ENCODE measurements at places on chromosomes 1 and 21.

DNA sequence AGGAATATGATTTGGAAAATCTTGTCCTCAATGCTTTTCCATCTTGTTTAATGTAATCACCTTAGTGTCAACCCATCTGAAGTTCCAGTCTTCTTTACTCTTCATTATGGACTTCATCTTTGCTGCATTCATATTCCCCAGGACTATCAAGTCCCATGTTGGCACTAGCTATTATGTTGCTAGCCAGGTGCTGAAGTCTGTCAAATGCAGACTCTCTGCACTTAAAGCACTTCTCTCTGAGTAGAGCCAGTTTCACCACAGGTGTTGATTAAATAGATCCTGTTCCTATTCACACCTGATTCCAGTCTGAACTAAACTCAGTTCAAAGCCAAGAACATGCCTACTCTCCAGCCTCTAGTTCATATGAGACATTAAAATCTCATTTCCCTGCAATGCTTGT, 75.0 kb upstream of the PKN2 start:
- DNase-seq: no peak

DNA sequence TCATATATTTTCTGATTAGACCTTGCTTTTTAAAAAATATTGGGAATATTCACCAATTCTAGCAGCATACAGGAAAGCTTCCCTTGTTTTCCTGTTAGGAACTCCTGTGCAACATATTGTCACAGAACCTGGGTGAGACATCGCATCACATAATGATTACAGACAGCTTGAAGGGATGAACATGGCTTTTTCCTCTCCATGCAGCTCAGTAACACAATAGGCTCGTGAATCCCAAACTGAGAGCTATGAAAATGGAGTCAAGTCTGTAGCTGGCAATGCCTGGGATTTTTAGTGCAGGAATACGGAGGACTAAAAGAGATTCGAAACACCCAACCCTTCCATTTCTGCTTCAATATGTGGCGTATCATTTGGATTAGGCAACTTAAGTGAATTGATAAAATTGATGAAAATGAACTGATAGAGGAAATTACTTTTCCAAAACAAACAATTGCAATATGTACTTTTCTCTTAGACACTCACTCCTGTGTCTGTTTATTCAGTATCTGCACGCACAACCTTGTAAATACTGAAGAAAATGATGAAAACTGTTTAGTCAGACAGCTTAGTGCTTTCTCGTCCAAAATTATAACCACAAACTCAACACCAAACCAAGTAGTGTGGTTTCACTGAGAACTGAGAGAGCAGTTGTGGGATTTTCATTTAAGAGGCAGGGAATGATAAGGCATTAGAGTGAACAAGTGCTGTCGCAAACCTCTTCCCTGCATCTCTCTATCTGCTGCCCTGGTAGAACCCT, 250.4 kb downstream of the PTBP2 start:
- no peak for DNase-seq

DNA sequence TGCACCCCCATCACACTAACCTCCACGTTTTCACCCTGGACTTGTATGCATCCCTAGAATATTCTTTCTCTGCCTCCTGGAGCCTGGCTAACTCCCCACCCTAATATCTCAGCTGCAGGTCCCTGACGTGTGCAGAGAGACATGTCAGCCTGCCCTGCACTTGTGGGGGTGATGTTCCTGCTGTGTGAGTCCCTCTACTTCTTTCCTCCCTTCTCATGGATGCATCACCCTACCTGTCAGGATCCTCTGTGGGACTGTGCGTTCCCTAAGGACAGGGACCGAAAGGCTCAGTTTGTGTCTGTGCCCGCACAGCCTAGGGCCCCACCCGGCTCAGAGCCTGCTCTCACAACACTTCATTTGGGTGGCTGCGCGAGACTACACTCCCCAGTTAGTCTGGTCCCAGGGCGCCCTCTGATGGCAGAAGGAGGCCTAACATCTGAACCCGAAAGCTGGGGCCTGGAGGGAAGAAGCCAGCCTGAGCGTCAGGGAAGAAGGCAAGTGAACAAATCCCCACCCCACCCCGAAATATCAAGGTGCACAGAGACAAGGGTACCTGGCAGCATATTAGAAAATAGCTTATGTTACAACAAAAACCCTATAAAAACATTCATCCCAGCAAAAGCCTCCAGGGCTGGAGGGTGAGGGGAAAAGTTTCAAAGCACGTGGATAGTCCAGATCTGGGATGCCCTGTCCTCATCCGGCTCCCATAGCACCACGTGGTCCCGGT, 3.7 kb downstream of the CD52 start:
- peak; percentile 40 for DNase-seq

GRCh38 chr1:44720281-44720680, 10.7 kb downstream of the RNU5D-1 start:
- DNase-seq: no peak

DNA sequence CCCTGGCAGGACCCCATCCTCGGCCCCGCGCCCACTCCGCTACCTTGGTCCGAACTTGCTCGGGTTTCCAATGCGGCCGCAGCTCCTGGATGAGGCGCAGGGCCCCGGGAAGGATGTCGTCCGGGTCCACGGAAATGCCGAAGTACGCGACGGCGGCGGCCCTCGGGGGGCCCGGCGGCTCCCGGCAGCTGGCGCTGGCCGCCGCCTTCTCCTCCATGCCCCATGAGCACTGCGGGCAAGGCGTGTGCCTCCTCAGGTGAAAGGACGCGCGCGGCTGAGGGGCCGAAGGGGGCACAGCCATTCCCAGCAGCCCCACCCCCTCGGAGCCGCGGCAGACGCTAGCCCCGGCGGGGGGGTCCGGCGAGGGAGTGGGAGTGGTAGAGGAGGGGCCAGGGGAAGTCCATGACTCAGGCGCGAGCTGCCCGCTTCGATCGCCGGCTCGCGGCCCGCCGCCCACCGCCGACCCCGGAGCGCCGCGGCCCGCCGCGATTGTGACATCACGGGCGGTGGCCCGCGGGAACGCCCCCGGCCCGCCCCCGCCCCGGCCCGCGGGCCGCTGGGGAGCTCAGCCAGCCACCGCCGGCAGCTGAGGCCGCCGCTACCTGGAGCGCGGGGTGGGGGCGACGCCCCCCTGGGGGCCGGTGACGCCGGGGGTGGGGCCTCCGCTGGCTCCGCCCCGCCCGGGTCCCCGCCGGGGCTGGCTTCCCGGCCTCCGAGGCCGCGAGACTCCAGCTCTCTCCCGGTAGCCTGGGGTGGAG, at the start of gene ETNK2:
TSS of gene ETNK2 (minus strand) at position 493 of the 758 bp plus-strand sequence. CDS start at position 301, 192 bp downstream.
- no peak for DNase-seq

- no peak for DNase-seq
Observed at GRCh38 chr1:46440478-46440877, 46.4 kb downstream of the FAAH start.

DNA sequence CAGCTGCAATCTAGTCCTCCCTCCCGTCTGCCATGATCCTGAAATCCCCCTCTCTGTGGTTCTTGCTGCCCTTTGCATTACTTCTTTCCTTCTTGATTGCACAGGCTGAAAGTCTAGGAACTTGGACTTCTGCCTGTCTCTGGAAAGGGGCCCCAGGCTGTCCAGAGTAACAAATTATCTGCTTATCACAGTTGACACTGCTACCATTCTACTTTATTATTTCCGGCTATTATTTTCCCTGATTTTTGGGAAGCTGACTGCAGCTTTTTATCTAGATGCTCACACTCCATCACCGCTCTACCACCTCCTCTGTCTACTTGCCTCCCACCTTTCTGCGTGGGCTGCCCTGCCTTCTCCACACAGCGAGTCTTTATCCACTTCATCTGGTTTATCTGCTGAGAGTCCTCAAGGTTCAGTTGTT, 202.1 kb upstream of the PLXNA2 start:
- no peak for DNase-seq

GRCh38 chr1:59238993-59239392, 57.9 kb upstream of the FGGY start:
- no peak for DNase-seq

- no peak for DNase-seq
Observed at GRCh38 chr1:239389703-239390102, 3.3 kb downstream of the CHRM3 start.

GRCh38 chr1:182927693-182928433, 25.1 kb downstream of the SHCBP1L start:
- DNase-seq: no peak

- DNase-seq: no peak
Observed at GRCh38 chr1:32972814-32973428, 8.3 kb upstream of the RNF19B start.

DNA sequence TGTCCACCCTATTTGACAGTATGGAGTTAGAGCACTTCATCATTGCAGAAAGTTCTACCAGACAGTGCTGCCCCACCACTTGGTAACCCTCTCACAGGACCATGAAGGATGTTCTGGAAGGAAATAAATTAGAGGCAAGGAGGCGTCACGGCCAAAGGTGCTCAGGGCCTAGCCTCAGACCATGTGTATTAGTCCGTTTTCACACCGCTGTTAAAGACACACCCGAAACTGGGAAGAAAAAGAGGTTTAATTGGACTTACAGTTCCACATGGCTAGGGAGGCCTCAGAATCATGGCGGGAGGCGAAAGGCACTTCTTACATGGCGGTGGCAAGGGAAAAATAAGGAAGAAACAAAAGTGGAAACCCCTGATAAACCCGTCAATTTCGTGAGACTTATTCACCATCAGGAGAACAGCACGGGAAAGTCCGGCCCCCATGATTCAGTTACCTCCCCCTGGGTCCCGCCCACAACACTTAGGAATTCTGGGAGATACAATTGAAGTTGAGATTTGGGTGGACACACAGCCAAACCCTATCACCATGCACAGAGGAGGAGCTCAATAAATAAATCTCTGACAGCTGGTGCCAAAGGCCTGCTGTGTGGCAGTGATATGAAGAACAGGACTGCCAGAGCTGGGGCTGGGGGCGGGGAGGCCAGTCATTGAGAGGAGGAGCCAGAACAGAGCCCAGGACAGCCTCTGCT, 75.8 kb downstream of the FHAD1 start:
- no peak for DNase-seq

DNA sequence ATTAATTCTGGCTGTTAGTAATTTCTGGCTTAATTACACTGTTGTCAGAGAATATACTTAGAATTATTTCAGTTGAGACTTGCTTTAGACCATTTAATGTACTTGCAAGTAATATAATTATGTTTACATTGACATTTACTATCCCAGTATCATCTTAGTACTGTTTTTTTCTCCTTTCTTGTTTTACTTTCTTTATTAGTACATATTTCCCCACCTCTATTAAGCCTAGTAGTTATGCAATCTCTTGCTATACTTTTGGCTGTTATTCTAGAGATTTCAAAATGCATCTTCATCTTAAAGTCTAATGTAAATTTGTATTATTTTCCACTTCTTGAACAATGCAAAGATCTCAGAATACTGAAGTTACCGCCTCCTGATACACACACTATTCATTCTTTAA, 24.4 kb downstream of the BRWD1 start:
- no peak for DNase-seq

GRCh38 chr1:226619031-226619430, 70.5 kb downstream of the STUM start:
- no peak for DNase-seq

GRCh38 chr1:205598841-205599668, 32.8 kb downstream of the ELK4 start:
- DNase-seq: peak; percentile 80

DNA sequence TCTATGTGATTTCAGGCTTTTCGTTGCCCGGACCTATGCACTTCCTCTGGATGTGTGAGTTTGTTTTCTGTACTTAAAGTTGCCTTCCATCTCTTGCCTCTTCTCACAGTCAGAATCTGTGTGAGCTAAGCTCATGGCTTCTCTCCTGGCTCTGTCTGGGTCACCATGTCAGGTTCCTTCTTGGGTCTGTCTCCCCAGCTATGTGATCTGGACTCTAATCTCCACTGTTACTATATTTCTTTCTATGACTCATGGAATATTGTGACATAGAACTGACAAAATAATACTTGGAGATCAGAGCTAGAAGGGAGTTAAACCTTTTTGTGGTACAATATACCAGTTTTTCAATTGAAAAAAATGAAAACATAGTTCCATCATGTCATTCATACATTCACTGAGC, 172.7 kb upstream of the FGGY start:
- no peak for DNase-seq

- DNase-seq: no peak
Observed at GRCh38 chr1:7388141-7388487, 383.0 kb upstream of the VAMP3 start.

GRCh38 chr1:212873518-212873917, 15.4 kb downstream of the FLVCR1 start:
- DNase-seq: no peak

GRCh38 chr21:41621513-41621912, 113.6 kb upstream of the TMPRSS2 start:
- DNase-seq: no peak

GRCh38 chr1:156511644-156512043, 11.1 kb upstream of the MEF2D start:
- no peak for DNase-seq

DNA sequence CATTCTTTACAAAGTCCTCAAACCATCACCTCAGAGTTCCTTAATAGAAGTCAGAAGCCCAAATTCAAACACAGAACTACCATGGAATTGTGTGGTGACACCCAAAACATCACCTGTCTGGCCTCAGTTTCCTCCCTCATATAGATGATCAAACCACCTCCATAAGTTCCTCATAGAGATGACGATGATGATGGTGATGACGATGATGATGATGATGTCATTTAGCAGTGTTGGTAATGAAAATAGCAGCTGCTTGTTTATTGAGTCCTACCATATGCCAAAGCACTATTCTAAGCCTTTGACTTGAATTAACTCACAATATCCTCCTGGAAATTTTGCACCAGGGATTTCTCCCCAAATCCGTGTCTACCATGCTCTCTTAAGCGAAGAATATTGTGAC, 139.9 kb downstream of the PROX1 start:
- no peak for DNase-seq
